HT-29 (cell line): ENCODE measurements at places on chromosomes 2 and 18.

- no peak for DNase-seq
Measured at GRCh38 chr2:42261518-42262195, 92.5 kb downstream of the EML4 start.

DNA sequence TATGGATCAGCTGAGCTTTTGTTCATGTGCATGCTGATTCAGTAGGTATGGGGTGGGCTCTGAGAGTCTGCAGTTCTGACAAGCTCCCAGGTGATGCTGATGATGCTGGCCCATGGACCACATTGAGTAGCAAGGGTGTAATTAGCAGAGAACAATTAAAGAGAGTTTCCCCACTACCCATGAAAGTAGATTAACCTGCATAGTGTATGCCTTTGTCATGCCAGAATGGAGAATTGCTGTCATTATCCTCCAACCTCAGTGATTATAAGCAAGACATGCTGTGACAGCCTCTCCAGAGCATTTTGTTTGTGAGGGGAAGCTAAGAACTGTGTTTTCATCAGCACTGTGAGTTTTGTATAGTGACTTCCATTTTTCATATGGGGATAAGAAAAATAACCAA lies 59.5 kb upstream of the LYPD1 start:
- DNase-seq, result no peak

DNA sequence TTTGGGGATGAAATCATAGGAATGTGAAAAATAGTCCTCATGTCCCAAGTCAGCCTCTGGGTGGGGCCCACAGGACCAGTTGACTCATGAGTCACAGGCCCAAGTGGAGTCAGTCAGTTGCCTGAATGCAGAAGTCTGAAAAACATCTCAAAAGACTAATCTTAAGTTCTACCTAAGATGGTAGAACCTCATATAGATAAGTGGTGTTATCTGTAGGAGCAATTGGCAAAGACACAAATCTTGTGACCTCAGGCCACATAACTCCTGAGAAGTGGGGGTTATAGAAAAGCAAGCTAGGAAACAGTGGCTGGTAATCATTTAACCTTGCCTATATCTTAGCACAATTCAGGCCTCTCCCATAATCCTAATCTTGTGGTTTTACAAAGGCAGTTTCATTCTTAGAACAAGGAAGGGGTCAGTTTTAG lies 257.1 kb upstream of the SPOPL start:
- no peak for DNase-seq

- no peak for DNase-seq
Measured at GRCh38 chr2:71679491-71679890, 226.1 kb downstream of the DYSF start.

DNA sequence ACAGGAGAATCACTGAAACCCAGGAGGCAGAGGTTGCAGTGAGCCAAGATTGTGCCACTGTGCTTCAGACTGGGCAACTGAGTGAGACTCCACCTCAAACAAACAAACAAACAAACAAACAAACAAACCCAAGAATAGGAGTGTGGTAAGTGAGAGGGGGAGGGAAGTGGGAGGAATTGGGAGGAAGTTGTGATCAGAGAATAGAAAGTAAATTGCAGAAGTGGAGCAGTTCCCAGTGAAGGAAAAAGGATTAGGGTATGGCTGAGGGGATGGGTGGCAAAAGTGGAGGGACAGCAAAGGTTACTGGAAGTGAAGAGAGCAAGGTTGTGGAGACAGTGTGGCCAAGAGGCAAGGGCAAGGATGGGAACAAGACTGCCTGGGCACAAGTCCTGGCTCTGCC lies 41.1 kb upstream of the C1GALT1C1L start:
- no peak for DNase-seq

GRCh38 chr18:76399613-76400391 lies 95.2 kb downstream of the ZNF516 start:
- DNase-seq, result no peak

DNA sequence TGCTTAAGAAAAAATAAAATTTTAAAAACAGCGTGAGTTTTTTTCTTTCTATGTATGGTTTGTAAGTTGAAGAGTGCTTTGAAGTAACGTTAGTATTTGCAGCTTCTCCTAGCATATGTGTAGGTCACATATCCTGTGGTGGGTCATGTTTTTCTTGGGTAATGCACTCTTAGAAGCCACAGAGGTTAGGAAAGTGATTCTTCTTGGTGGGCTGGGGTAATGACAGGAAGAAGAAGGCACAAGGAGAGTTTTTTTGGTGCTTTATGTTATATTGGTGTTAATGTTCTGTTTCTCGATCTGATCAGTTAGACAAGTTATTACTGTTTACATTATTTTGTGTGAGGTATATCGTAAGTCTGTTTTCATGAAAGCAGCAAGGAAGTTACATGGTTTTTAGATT lies 109.0 kb downstream of the ICA1L start:
- no peak for DNase-seq

DNA sequence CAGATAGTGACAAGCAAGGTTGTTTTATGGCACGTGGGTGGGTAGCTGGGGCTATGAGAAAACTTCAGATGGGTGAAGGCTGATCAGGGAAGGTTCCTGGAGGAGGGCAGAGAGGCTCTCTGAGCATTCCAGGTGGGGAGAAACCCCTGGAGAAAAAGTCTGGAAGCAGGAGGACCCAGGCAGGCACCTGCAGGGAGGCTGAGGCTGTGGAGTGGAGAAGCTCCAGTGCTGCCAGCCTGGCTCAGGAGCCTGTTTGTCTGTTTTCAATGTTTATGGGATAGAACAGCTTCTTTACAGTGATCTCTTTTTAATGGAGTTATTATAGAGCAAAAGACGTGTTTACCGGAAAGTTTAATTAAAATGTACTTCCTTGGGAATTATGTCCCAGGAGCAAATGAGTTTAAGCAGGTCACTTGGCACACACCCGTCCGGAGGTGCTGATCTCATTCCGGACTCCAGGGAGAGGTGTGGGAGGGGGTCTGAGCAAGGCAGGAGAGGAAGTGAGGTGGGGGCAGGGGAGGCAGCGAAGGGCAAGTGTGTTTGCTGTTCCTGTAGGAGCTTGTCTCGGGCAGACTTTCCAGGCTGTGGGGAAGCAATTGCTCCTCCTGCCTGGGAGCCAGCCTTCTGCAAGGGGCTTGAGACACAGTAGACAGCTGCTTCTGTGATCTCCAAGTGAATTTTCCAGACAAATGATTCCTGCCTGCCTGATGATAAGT lies 239.5 kb downstream of the MYCN start:
- DNase-seq, result no peak

GRCh38 chr2:163182764-163183354 lies 344.3 kb upstream of the KCNH7 start:
- peak; percentile 37 for DNase-seq

DNA sequence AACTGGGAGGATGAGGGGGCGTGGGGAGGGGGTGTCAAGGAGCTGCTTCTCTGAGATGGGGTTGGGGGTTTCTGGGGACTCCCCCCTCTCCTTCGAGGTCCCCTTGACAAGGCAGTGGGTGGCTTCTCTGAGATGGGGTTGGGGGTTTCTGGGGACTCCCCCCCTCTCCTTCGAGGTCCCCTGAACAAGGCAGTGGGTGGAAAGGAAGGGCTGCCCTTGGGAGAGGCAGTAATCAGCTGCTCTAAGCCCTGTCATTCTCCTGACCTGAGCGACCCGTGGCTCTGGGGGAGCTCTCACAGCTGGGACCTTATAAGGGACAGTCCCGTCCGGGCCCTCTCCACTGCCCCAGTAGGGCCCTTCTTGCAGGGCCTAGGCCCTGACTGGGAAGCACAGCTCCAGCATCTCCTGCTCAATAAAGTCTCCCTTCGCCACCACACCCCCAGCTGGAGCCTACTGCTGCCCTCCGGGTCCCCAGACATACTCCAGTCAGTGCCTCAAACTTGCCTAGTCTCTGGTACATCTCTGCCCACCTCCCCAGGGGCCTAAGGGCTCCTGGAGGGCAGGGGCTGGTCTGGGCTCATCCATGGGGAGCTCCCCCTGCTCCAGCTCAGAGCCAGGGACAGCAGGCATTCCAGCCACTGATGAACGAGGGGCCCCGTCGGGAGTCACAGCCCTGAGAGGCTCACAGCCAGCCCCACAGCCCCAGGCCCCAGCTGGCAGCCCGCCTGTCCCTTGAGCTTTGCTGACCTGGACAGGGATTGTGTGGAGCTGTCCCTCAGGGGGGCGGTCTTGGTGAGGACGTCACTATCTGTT lies 2.8 kb downstream of the GAREM2 start:
- no peak for DNase-seq

DNA sequence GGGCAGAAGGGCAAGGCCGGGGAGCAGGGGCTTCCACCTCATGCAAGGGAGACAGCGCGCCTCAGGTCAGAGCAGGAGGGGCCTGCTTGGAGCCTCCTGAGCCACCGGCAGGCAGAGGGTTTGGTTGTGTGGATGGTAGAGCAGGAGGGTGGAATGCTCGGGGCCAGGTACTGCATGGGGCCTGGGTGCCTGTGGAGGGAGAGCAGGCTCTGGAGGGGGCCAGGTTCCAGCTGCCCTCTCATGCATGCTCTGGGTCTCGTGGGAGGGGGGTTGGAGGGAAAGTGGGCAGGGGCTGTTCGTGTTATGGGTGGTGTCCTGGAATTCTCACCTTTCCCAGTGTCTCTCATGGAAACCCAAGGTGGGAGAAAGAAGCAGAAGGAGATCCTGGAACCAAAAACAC lies 3.2 kb upstream of the IL1R2 start:
- no peak for DNase-seq

GRCh38 chr2:72859831-72860262 lies 27.4 kb upstream of the SPR start:
- DNase-seq, result peak; percentile 91
